Astrocyte of the cerebellum (primary cell): ENCODE measurements at places on chromosomes 6 and 20.

DNA sequence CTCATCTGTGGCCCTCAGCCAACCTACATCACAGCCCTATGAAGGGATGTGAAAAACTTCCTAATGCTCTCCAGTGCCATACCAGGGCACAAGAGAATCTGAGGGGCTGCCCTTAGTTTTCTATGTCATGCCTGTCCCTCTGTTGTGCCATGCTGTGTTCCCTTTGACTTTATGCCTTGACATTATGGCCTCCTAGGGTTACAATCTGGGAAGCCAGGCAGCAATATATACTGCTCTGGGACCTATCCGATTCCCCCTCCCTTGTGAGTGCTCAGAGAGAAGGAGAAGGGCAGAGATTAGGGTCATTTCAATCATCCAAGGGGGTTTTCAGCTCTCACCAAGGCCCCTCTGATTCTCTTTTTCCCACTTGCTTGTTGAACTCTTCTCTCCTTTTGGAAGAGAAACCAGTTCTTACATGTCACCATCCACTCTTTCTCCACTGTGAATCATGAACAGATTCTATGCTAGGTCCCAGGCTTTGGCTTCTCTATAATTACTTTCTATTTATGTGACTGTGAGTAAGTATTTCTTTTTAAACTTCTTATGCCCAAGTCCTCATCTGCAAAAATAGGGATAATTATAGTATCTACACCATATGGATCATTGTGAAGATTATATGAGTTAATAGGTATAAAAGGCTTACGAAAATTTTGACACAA lies 14.2 kb upstream of the FRK start:
- DNase-seq = no peak

DNA sequence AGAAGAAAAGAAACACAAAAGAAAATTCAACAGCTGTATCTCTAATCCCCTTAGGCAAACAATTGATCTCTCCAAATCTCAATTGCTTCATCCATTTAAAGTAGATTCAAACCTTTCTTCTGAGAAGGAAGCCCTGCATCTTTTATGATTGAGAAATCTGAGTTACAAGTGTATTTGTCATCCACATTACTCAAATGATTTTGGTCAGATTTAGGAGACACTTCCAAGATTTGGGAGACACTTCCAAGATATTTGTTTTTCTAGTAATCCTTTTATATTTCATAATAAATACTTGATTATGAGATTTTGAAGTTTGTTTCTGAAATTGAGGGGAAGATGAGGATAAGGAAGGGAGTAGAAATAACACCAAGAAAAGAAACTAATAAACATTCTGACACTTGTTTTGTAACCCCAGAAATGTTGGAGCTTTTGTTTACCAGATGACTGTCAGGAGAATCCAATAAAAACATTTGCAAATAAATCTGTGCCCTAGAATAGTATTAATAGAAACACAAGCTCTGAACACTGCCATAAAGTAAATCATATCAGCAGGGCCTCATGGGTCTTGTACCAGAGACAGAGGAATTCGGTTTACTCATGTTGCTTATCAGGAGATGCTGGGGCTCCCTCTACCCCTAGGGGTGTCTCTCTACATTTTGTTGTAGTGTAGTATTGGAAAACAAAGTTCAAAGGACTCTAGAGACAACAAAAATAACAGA lies 314.3 kb upstream of the NT5E start:
- no peak for DNase-seq

DNA sequence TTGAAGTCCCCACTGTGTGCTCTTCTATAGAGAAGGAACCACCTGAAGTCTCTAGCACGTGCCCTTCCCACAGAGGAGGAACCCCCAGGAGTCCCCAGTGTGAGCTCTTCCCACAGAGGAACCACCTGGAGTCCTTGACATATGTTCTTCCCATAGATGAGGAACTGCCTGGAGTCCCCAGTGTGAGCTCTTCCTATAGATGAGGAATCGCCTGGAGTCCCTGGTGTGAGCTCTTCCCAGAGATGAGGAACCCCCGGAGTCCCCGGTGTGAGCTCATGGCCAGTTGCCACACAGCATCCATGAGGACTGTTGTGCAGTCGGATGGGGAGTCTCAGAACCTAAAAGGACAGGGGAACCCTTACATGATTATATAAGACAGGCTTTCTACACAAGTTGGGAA lies 158.1 kb upstream of the THBS2 start:
- DNase-seq = no peak

DNA sequence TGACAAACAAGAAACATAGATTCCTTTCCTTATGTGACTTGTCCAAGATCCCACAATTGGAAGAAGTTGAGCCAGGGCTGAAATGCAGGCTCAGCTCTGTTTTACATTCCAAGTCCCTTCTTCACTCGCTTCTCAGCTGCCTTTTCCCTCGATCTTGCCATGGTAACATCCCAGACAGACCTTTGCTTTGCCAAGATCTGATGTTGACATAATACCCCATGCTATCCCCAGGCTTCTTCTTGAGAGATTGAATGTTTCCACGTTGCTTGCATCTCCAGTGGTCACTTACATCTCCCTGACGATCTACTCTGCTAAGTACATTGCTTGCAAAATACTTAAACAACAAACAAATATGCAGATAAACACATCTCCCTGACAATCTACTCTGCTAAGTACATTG lies 63.5 kb downstream of the TBXT start:
- DNase-seq = peak; percentile 23

DNA sequence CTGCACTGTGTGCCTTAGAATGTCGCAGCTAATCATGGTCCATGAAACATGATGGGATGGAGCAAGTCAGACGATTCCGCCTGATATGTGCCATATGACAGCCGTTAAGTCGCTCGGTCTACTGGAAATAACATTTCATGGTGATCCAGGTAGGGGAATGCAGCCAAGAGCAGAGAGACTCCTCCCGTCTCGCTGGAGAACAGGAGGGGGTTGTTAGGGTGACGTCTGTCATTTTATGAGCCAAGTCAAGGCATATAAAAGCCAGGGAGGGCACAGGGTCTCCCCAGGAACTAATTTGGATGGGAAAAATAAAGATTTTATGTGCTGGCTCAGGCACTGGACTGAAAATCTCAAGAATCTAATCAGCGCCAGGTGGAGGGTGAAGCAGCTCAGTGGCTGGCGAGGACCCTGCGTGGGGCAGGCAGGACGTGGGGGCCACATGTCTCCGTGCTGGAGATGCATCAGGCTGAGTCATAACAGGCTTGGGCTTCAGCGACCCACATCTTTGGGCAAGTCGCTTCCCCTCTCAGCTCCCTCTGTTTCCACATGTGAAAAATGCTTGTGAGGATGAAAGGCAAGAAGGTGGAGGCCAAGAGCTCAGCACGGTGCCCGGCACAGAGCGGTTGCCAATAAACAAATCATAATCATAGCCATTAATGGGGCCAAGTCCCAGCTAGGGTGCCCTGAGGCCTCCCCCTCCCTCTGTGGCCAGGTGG lies 234.6 kb downstream of the ANKRD60 start:
- no peak for DNase-seq

- no peak for DNase-seq
Observed at GRCh38 chr20:58231683-58232082, 3.2 kb upstream of the ANKRD60 start.

DNA sequence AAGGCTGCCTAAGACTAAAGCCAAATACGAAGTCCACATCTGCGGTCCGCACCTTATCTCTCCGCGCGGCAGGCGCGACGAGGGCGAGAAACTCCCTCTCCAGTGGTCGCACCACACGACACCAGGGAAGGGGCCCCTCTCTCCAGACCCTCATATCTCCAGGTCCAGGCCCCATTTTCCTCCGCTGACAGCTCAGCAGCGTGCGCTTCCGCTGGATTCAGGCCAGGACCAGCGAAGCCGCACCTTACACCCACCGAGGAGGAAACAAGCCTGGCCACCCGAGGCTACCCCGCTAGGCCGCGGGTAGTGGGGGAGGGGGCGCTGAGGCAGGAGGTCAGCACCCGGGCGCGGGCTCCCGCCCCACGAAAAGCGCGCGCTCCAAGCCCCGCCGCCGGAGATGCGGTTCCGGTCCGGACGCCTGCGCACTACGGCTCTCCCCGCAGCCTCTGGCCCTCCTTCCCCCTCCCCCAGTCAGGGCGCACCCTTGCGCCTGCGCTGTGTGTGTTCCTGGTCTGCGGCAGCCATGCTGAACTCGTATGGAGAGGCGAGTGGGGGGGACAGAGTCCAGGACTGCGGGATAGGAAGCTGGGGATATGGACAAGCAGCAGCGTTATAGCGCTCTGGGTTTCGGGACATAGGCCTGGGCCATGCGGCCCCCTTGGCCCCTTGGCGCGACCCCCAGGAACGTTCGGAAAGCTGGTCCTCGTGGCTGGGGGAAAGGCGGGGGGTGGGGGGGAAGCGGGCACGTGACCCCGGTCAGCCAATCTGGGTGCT lies at the start of gene BRD2:
Gene BRD2, plus strand, starts transcription at position 502 of the 774 bp plus-strand sequence. CDS start 4,305 bp downstream, outside the sequence.
- peak; percentile 89 for DNase-seq

GRCh38 chr6:158374020-158374419 lies 61.8 kb downstream of the TULP4 start:
- DNase-seq = no peak

GRCh38 chr20:6868861-6869260 lies 101.4 kb downstream of the BMP2 start:
- DNase-seq = no peak

GRCh38 chr20:52078289-52078688 lies 113.3 kb downstream of the ZFP64 start:
- no peak for DNase-seq

DNA sequence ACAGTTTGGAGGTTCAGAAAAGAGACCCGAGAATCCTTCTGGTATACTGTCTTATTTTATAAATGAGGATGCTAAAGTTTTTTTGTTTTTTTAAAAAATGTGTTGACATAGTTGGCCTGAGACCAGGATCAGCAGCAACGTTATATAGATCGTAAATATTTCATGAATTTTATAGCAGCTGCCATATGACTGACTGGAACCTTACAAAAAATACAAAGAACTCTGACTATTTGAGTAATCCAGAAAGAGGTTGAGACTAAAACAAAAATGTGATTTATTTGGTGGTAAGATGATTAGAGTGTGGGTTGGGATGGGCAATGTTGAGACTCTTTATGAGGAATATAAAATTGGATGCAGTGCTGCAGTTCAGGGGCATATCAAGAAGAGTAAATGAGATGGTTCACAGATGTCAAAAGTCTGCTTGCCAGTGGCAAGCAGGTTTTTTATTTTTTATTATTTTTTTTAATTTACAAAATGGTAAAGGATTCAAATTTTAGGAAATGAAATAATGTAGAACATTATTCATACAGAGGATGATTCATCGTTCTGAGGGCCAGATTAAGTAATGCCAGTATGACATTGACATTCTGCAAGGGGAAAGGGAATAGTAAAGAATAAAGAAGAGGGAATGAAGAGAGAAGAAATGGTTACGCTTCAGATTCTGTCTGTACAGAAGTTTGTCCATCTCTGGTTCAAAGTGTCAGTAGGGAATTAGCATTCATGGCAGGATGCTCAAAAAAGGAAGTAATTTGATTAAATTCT lies 58.5 kb downstream of the SCAF8 start:
- DNase-seq = no peak

GRCh38 chr6:109323241-109323640 lies 59.0 kb downstream of the CD164 start:
- DNase-seq = no peak

GRCh38 chr20:45997187-45997586 lies 11.5 kb upstream of the MMP9 start:
- DNase-seq = no peak
